ENCODE measurements at places on chromosomes 7 and 10. TPM values are rescaled to one million over a fixed set of nuclear protein-coding genes. Genes with fewer than 3 reads are reported as not detected.

GRCh38 chr7:85829817-85830432 lies 643.1 kb upstream of the SEMA3D start:
- ATAC-seq = no peak

DNA sequence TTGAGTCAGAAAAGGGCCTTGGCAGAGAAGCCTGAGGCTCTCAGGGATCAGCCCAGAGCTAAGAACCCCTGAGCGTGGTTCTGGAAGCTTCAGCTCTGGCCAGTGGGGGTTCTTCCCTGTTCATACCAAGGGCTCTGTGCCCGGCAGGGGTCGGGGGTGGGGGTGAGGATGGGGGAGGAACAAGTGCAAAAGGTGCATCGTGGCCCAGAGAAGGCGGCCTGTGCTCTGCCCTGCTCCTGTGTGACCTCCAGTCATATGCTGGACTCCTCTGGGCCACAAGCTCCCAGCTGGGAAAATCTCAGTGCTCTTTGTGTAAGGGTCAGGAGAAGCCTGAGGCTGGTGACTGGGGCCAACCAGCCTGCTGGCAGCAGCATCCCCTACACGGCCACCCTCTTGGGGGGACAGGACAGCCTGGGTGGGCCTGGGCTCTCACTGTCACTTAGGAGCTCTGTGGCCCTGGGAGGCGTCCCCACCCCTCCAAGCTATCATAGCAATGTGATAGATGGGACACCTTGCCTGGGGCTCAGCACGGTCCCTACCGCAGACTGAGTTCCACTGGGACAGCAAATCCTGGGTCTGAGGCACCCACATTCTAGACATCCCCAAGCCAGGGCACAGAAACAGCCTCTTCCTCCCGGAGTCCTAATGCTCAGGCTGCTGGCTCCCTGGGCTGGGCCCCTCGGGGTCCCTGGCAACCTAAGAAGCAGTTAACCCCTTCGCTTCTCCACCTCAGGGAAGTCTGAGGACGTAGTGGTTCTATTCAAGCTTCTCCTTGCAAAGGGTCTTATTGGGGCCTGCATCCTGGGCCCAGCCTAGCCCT lies 2.5 kb downstream of the MMRN2 start:
- ATAC-seq = no peak

The FOXP2 gene
- 43.3 TPM for total RNA-seq

DNA sequence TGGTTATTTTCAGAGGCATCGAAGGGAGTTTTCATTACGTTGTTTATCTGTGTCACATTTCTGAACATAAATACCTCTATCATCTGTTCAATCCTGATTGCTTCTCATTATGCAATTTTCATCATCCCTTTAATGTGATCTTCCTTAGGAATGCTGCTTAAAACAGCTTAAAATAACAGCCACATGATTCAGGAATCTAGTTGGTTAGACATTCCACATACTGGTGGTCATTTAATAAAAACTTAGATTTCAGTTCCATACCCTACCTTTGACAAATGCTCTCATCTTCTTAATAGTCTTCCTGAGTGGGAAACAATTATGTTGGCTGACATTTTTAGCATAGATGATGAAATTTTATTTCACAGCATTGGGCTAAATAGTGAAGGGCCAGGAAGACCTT lies 191.3 kb upstream of the CDCA7L start:
- ATAC-seq = no peak

The GRM3 gene
- total RNA-seq = not detected

The NEBL gene
- 2.2 TPM for total RNA-seq

The SORCS1 gene
- 18.6 TPM for total RNA-seq

GRCh38 chr7:122429926-122430325 lies 125.4 kb upstream of the FEZF1 start:
- ATAC-seq = no peak

DNA sequence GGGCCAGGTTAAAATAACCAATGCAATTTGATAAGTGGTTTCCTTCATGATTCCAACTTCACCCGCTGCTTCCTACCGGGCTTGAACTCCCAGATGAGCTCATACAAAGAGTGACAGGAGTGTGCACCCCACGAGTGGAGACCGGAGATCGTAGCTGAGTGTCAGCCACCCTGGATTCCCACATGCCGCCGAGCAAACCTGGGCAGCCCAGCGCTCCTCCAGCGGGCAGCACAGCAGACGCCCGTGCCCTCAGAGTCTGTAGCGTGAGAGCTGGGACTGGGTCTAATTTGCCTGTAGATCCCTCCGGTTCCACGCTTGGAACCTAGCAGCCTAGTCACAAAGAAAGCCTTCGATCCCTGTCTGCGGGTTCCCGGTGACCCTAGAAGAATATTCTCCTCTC lies 476.1 kb upstream of the MGMT start:
- no peak for ATAC-seq

DNA sequence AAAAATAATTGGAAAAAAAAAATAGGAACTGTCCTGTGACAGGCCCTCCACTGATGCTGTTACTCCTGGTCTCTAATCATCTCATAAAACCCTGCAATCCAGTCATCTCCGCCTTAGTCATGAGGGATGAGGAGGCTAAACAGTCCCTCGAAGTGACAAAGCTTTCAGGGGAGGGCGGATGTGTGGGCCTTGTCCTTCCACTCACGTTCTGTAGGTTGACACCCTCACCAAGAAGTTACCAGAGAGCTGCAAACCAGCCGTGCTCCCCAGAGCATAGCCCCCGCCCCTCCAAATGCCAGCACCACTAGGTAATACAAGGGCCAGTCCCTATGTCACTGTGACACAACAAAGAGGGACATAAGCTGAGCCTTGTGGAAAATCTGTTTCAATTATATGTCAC lies 11.9 kb downstream of the COBL start:
- no peak for ATAC-seq

The ZNF248 gene
- 15.9 TPM for total RNA-seq

The MCM10 gene
- total RNA-seq = not detected
